Upper lobe of left lung (tissue), 6 donors: ENCODE measurements at places on chromosomes 12 and 14. TPM values are rescaled to one million over a fixed set of nuclear protein-coding genes. Genes with fewer than 3 reads are reported as not detected.

PLEKHG3 gene
- total RNA-seq: 37.4 TPM

MAP3K9 gene
- 9.7 TPM for total RNA-seq

RNF34 gene
- 48.2 TPM for total RNA-seq

IQSEC3 gene
- total RNA-seq: 8.0 TPM

OTX2 gene
- total RNA-seq: not detected

OAS2 gene
- total RNA-seq: 59.7 TPM

RGS6 gene
- 0.83 TPM for total RNA-seq

GNS gene
- total RNA-seq: 43.0 TPM

TXNDC16 gene
- total RNA-seq: 8.5 TPM

EID3 gene
- total RNA-seq: 9.9 TPM

APOF gene
- not detected for total RNA-seq

KMT2D gene
- 102 TPM for total RNA-seq

SPIC gene
- total RNA-seq: not detected

HOXC6 gene
- not detected for total RNA-seq

ARHGDIB gene
- total RNA-seq: 198 TPM

OVCH1 gene
- total RNA-seq: 1.4 TPM

MYBPC1 gene
- total RNA-seq: not detected

KRT71 gene
- not detected for total RNA-seq

PPM1H gene
- total RNA-seq: 4.2 TPM

PTPRB gene
- total RNA-seq: 99.1 TPM

DPY19L2 gene
- total RNA-seq: 4.0 TPM

SMCO2 gene
- total RNA-seq: not detected

ERBB3 gene
- 111 TPM for total RNA-seq

LRP1-AS gene
- total RNA-seq: not detected

LRRC10 gene
- total RNA-seq: not detected

CFAP54 gene
- 10.9 TPM for total RNA-seq

ANKRD33 gene
- total RNA-seq: not detected

CHFR gene
- 51.8 TPM for total RNA-seq

CPNE6 gene
- not detected for total RNA-seq

PRH2 gene
- not detected for total RNA-seq

NRIP2 gene
- not detected for total RNA-seq

NR1H4 gene
- total RNA-seq: not detected

STXBP6 gene
- total RNA-seq: 26.2 TPM

FKBP11 gene
- total RNA-seq: 20.4 TPM

BCL11B gene
- 2.2 TPM for total RNA-seq

C12orf54 gene
- not detected for total RNA-seq

FSCB gene
- total RNA-seq: 0.29 TPM

GPRC5A gene
- total RNA-seq: 562 TPM

CLEC4C gene
- total RNA-seq: not detected

SERPINA3 gene
- 50.7 TPM for total RNA-seq

CLEC2D gene
- 34.8 TPM for total RNA-seq

CYP27B1 gene
- 2.5 TPM for total RNA-seq

TMCC3 gene
- total RNA-seq: 14.2 TPM

CD163 gene
- total RNA-seq: 389 TPM

ANO4 gene
- not detected for total RNA-seq

ASPG gene
- total RNA-seq: 7.4 TPM

MLEC gene
- total RNA-seq: 53.4 TPM

CACNA1C gene
- total RNA-seq: 7.9 TPM

TRIP11 gene
- total RNA-seq: 51.0 TPM

IKZF4 gene
- 9.2 TPM for total RNA-seq
